ENCODE measurements at places on chromosomes 7 and 10.

DNA sequence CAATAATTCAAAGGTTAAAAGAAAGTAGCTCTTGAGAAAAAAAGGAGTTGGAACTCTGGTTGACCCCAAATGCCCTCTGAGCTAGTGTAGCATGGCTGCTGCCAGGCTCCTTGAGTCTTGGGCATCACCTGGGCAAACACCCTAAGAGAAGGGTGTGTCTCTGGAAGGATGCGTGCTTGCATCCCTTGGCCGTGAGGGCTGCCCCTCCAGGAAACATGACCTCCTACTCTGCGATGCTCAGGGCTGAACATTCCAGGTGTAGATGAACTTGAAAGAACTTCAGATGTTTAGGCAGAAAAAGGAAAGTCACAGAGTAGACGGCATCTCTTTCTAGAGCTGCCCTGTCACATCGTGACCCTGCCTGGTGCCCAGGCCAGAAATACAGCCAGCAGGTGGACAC, 189.4 kb upstream of the TCERG1L start:
- DNase-seq: no peak

- no peak for DNase-seq
These were observed 203.5 kb downstream of the PTEN start for GRCh38 chr10:88066876-88067275.

- DNase-seq: no peak
These were observed 111.7 kb upstream of the MBL2 start for GRCh38 chr10:52883996-52884871.

DNA sequence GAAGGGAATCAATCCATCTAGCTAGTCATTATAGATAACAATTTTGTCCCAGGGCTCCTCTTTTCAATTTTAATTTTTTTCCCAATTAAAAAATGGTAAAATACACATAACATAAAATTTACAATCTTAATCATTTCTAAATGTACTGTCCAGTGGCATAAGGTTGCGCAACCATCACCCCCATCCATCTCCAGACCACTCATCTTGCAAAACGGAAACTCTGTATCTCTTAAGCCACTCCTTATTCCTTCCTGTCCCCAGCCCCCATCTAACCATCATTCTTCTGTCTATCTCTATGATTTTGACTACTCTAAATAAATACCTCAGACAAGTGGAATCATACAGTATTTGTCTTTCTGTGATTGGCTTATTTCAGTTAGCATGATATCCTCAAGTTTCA, 46.1 kb upstream of the RAB18 start:
- DNase-seq: no peak

DNA sequence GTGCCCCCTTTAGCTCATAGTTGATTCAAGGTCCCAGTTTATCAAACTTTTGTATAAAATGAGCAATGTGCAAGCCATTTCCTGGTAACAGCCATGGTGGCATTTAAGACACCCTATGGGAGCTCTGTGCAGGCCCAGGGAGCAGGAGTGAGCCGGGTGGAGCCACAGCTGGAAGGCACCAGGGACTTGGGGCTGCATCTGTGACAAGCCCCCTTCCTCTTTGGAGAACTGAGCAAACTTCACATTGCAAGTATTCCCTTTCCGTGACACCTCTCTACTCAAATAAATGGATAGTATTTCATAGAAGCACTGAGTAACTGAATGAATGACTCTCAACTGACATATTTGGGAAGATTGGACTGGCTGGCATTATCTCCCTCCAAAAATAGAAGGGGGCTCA, 558.7 kb upstream of the FOXK1 start:
- no peak for DNase-seq

GRCh38 chr10:60283397-60283796, 106.3 kb downstream of the ANK3 start:
- no peak for DNase-seq

- DNase-seq: no peak
These were observed 4.3 kb upstream of the LSMEM1 start for GRCh38 chr7:112476390-112477052.

- no peak for DNase-seq
These were observed 164.1 kb upstream of the CDCA7L start for GRCh38 chr7:22109761-22110160.

- no peak for DNase-seq
These were observed 421.6 kb downstream of the RPS24 start for GRCh38 chr10:78455236-78455635.

DNA sequence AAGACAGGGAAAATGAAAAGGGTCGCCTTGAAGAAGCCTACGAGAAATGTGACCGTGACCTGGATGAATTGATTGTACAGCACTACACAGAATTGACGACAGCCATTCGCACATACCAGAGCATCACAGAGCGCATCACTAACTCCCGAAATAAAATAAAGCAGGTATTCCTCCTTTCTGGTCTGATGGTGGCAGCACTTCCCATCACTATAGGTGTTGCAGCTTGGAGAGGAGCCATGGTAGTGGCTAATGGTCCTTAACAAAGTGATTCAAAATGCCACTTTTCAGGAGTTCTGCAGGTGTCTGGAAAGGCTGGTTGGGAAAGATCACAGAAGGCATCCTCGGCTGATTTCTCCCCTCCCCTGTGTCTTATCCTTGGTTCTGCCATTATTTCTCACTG, 22.1 kb downstream of the EXOC4 start:
- DNase-seq: no peak

All from stimulated activated CD4-positive, alpha-beta T cell treated with anti-CD3 and anti-CD28 coated beads, Interleukin-15, amount 100 ng/mL, for 1 hour (primary cell).